Right renal cortex interstitium (tissue), 3 donors: ENCODE measurements at places on chromosomes 2 and 18. TPM values are rescaled to one million over a fixed set of nuclear protein-coding genes. Genes with fewer than 3 reads are reported as not detected.

TANC1 gene
- polyA plus RNA-seq, result 55.6 TPM

ERBB4 gene
- polyA plus RNA-seq, result 60.8 TPM

TMEM198 gene
- polyA plus RNA-seq, result 2.5 TPM

RAB6D gene
- 2.0 TPM for polyA plus RNA-seq

SKOR2 gene
- not detected for polyA plus RNA-seq

EIF2B4 gene
- polyA plus RNA-seq, result 55.0 TPM

KLF11 gene
- polyA plus RNA-seq, result 23.5 TPM

POTEI gene
- 0.10 TPM for polyA plus RNA-seq

RBM43 gene
- polyA plus RNA-seq, result 14.4 TPM

GRCh38 chr2:85340034-85340892 is 12.5 kb upstream of the TGOLN2 start:
- DNase-seq, result no peak

DNA sequence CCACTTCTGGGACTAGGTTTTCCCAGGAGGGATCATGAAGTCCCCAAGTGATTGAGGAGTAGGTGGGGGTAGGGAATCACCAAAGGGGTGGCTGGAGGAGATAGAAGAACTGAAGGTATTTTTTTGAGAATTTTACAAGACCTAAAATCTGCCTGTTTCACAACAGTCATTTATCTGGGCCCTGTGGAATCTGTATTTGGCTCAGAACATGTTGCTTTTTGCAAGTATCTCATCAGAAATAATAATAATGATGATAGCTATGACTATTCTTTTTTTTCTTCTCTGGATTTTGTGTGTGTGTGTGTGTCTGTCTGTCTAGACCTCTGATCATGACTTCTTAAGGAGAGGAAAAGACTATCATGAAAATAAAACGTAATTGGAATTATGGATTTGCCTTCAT is 13.9 kb downstream of the STON1 start:
- DNase-seq, result no peak

- no peak for DNase-seq
These were observed 162.1 kb downstream of the LDLRAD4 start for GRCh38 chr18:13380691-13381070.

- no peak for DNase-seq
These were observed 62.1 kb downstream of the LRRFIP1 start for GRCh38 chr2:237689336-237690131.

- no peak for DNase-seq
These were observed 3031.0 kb upstream of the TEKT4 start for GRCh38 chr2:91839904-91840868.

DNA sequence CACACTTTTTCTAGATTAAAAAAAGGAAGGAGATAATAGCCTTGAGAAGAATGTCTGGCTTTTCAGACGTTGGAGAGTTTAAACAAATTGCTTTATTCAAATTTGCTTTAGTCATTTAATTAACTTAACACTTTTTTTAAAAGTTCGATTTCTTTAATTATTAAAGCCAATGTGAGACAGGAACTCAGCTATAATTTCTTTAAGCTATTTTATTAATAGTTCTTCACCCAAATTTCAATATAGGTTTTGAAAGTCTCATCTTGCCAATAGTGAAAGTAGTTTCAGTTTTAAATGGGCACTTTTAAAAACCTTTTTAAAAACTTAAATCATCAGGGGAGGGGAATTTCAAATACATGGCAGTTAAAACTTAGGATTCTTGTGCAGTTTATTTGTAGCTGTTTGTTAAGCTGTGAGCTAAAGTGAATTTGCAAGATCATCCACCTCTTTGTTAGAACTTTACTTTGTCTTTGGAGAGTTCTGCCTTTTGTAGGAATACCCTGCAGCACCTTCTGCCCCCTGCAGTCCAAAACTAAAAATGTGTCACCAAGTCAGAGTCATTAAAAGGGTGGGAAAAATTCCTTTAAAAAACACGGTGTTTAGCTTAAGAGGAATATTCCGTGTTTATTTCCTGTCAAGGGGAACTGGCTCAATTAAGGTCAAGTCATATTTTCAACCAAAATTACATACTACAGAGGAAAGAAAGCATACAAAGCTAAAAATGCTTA is 4.6 kb downstream of the TGIF1 start:
- DNase-seq, result no peak

DNA sequence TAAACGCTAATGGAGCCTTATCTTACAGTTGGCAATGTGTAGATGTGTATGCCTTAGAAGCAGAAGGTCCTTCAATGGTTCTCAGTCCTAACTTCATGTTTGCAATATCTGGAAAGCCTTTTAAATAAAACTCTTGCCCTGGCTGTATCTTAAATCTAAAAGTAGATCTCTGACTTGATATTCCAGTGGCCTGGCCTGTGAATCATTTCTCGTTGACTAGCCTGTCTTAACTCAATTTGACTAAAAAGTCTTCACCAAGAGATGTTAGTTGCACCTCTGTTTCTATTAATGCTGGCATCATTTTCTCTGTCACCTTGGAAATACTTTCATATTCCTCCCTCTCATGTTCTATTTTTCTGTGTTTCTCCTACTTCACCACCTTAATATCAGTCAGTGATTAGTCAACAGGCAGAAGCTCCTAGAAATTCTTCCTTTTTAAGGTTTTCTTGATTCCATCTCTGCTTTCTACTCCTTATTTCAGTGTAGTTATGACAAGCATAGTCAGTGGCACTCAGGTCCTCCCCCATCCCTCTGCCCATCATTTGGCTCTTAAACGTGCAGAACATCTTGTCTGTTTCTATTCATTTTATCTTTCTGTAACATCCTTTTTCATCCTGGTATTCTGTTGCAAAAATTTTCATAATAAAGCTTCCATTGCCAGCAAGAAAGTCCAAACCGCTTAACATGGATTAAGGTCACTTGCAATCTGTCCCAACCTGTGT is 4.3 kb downstream of the ITGAV start:
- no peak for DNase-seq

GRCh38 chr2:72350852-72351251 is 203.2 kb upstream of the CYP26B1 start:
- no peak for DNase-seq

- DNase-seq, result no peak
These were observed 98.0 kb downstream of the ANKRD44 start for GRCh38 chr2:197212344-197213262.

DNA sequence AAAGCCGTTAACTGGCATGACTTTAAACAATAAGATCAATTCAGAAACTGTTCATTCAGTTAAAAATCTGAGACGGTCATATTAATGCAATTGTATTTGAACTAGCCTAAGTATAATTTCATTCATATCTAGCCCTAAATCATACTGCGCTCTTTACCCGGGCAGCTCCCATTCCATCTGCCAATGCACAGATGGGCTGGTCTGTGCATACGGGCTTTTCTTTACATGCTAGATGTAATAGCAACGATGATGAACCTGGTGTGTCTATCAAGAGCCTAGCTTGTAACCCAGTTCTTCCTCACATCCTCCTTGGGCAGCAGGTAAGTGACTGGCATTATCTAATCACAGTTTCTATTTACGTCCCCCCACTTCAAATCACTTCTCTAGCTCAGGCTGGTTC is 631.5 kb upstream of the KLHL29 start:
- no peak for DNase-seq

DNA sequence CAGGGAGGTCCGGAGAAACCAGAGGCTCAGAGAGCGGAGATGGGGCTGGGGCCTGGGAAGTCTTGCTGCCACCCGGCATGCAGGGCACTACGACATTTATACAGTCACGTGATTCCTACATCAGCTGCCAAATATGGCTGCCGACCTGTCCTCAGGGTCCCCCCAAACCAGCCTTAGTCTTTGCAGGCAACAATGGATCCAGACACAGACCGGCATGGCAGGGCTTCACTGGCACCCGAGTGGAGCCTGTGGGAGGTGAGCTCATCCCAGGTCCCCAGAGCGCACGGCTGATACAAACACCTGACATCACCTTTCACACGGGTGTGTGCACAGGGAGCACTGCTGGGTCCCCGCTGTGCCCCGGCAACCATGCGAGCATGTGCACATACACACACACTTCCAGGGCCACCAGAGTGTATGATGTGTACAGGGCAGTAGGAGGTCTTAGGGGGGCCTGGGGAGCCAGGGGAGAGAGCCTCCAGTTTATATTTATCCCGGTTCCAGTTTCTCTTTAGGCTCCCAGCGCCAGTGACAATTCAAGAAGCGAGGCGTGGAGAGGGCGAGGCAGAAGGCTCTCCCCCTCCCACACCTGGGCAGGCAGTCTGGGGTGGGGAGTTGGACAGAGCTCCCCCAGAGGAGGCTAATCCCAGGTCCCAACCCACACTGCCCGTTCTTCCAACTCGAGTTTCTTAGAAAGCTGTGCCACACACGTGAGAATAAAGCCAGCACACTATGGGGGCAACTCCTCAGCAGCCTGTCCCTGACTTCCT is 2.7 kb downstream of the SEMA4C start:
- DNase-seq, result no peak

GRCh38 chr2:202909394-202910192 is 1.9 kb downstream of the WDR12 start:
- DNase-seq, result no peak

GRCh38 chr2:13193075-13193474 is 476.3 kb downstream of the TRIB2 start:
- DNase-seq, result no peak
